ENCODE measurements at places on chromosomes 1 and 21.
A peak's percentile ranks its signal among the peaks of the same experiment; 100 is the strongest.

DNA sequence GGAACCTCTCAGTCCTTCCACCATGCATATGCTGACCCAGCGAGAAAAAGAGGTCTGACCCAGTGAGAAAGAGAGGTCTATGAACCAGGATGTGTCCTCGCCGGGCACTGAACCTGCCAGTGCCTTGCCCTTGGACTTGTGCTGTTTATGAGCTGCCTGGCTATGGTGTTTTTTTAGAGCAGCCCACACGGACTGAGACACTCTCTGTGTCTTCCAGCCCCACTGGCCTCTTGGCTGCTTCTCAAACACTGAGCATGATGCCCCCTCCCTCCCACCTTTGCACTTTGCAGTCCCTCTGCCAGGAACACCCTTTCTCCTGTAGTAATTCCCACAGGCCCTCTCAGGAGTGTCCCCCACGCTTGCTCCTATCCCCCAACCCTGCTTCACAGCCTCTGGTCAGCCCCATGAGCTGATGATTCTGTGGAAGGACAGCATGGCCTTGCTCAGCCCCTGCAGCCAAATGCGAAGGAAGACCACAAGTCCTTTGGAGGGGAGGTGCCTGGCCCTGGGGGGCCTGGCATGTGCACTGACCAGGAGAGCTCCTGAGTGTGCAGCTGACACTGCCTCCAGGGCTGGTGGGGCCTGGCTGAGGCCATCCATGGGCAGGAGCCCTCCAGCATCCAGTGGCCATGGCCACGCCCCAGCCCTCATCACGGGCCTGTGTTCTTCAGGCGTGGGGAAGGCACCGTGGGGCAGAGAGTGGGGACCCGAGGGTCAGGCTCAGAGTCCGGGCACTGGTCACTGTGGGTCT, 23.8 kb downstream of the WNT3A start:
- H3K4me3 ChIP-seq = no peak overlapping the region
- DNase-seq = no peak
- no peaks in the 10 kb centered on the region for H3K27me3 ChIP-seq
- H3K4me1 ChIP-seq = no peaks in the 10 kb centered on the region
- no peak overlapping the region for H3K27ac ChIP-seq

DNA sequence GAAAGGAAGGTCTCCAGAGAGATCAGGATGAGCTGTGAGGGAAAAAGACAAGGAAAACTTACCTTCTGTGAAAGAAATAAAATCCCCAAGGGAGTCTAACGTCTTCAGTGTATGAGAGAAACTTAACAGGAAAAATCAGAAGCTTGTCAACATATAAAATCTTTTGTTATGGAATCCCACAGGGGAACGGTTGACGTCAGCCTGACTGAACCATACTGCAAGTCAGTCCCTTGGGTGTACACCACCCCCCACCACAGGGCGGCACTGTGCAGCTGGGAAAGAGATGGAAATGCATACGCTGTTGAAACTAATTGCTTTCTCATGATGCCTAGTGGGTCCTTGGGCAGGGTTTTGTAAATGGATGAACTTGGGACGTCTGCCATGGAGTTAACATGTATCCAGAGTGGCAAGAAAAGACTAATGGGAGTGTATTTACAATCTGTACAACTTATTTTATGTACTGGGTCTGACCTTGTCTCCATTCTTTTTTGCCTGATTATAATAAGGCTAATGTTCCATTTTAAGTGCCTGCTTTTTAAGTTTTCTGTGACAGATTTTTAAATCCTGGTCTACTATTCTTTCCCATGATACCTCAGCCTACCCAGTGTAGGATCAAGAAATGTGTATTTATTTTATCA, 22.7 kb downstream of the UTP25 start:
- H3K36me3 ChIP-seq = peaks cover 30% of the 10 kb centered on the region
- peak overlapping the region; percentile 17 for H3K27ac ChIP-seq
- peak; percentile 96 for DNase-seq

- DNase-seq = no peak
- peaks cover 92% of the 10 kb centered on the region for H3K27me3 ChIP-seq
- H3K4me1 ChIP-seq = no peaks in the 10 kb centered on the region
These were observed 87.9 kb upstream of the SMYD2 start for GRCh38 chr1:214192825-214193643.

DNA sequence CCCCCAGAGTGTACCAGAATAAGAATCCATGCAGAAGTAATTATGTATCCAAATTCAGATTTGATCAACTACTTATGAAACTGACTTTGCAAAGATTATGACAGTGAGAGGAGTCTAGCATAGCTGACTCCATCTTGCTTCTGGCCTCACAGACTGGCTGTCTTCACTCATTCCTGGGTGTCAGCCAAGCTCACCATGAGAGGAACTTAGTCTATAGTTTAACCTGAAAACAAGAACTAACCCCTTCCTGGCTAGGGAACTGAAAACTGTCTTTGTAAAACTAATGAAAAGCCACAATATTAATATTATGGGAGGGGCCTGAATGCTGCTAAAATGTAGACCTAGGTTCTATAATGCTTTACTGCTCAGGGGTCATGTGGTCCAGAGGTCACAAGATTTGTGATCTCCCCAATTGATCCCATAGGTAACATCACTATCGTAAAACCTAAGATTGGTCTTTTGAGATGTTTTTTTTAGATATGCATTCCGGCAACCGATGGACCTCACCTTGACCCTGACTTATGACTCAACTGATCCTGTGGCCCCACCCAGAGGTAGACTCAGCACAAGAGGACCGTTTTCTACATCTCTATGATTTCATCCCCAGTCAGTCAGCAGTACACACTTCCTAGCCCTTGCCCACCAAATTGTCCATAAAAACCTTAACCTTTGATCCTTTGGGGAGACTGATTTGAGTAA, 55.2 kb downstream of the ATP1B1 start:
- H3K27ac ChIP-seq = no peak overlapping the region
- H3K4me1 ChIP-seq = no peaks in the 10 kb centered on the region
- no peaks in the 10 kb centered on the region for H3K27me3 ChIP-seq
- H3K4me3 ChIP-seq = no peak overlapping the region
- H3K36me3 ChIP-seq = no peaks in the 10 kb centered on the region

DNA sequence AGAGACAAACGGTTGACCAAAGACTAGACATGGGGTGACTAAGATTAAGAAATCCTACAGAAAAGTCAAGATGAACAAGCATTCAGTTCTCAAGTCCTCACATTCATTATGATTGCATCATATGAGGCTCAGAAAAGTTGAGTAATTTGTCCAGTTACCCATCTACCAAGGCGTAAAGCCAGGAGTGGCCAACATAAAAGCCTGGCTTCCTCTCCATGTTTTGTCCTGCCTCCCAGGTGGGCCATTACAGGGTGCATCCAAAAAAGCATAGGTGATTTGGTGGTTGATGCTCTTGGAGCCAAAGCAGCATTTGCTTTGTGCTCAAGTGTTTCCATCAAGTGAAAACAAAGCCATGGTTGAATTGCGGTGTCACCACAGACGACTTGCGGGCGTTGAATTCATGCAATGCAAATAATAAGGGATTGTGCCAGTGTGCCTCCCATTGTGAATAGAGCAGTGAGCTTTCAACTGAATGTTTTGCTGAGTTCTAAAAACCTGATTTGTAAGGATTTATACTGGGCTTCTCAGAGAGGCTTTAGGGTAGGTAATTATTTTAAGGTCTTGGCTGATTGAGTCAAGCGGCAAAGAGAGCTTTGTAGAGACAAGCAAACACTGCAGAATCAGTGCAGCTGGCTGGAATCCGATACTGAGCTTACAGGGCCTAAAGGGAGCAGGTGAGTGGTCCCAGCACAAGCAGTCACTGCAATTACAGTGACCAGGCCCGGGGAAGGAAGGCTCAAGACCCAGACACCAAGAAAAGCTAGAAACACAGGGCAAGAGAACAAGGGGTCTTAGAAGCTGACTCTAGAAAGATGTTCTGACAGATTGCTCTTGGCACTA, 54.1 kb downstream of the KCNJ15 start:
- no peak for DNase-seq
- H3K27me3 ChIP-seq = peaks cover 68% of the 10 kb centered on the region
- H3K4me1 ChIP-seq = no peaks in the 10 kb centered on the region
- H3K27ac ChIP-seq = no peak overlapping the region

DNA sequence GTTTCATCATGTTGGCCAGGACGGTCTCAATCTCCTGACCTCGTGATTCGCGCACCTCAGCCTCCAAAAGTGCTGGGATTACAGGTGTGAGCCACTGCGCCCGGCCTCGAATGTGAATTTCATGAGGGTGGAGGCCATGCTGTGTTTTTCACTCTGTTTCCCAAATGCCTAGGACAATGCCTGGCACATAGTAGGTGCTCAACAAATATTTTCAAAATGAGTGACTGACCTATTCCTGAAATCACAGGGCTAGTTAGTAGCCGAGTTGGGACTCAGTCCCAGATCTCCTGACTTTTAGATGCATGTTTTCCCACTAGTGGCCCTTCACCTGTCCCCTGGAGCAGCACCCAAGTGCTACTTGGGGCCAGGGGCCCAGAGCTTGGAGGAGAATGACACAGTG, 6.4 kb upstream of the GPR37L1 start:
- H3K27ac ChIP-seq = no peak overlapping the region
- no peaks in the 10 kb centered on the region for H3K4me1 ChIP-seq

GRCh38 chr1:158962983-158963382, 31.6 kb downstream of the PYHIN1 start:
- H3K27ac ChIP-seq = no peak overlapping the region
- no peaks in the 10 kb centered on the region for H3K4me1 ChIP-seq
- no peak overlapping the region for H3K4me3 ChIP-seq
- peaks cover 33% of the 10 kb centered on the region for H3K27me3 ChIP-seq
- DNase-seq = no peak
- no peaks in the 10 kb centered on the region for H3K36me3 ChIP-seq

DNA sequence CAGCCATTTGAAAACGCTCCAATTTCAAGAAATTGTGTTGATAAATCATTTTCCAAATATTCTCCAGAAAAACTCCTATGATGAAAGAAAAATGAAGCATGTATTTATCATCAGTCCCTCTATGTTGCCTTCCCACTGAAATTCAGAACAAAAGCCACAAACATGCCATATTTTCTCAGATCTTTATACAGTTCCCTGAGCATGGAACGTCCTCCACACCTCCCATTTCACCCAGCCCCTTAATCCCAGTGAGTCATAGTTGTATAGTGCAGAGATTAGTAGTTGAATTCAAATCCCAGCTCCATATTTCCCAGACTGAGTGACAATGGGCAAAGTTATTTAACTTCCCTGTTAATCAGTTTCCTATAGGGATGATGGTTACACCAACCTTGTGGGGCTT, 20.6 kb upstream of the NPL start:
- H3K4me1 ChIP-seq = no peaks in the 10 kb centered on the region
- no peaks in the 10 kb centered on the region for H3K27me3 ChIP-seq
- H3K27ac ChIP-seq = no peak overlapping the region
- H3K36me3 ChIP-seq = no peaks in the 10 kb centered on the region

DNA sequence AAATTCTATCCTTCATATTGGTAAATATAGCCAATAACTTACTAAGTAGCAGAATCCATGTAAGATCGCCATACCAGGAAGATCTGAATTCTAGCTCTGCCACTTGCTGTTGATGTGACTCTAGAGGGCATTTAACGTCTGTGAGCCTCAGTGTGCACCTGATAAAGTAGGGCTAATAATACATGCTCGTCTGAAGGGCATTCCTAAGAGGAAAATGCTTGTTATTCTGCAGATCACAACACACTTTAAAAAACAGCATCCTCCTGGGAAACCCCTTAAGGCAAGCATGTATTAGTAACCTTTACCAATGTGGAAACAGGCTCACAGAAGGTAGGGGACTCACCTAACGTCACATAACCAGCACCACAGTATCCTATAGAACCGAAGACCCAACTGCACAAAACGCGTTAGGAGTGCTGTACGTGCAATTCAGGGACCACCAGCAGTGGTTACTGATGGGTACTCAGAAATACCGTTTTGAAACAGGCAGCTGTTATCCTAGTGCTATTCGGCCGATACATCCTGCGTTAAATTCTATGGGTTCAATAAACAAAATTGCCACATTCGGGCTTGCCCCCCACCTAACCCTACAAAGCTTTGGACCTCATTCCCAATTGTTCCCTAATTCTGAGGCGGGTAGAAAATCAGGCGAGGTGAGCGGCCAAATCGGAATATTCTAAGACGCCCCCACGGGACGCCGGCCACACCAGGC, 758 bp downstream of the DEPDC1 start:
- no peaks in the 10 kb centered on the region for H3K27me3 ChIP-seq
- peak overlapping the region; percentile 67 for H3K4me3 ChIP-seq
- H3K27ac ChIP-seq = peak overlapping the region; percentile 91
- H3K36me3 ChIP-seq = peaks cover 32% of the 10 kb centered on the region

- no peaks in the 10 kb centered on the region for H3K36me3 ChIP-seq
- H3K27ac ChIP-seq = no peak overlapping the region
- no peak for DNase-seq
- no peaks in the 10 kb centered on the region for H3K4me1 ChIP-seq
- no peak overlapping the region for H3K4me3 ChIP-seq
These were observed 70.9 kb downstream of the PCP4 start for GRCh38 chr21:39938086-39938625.

DNA sequence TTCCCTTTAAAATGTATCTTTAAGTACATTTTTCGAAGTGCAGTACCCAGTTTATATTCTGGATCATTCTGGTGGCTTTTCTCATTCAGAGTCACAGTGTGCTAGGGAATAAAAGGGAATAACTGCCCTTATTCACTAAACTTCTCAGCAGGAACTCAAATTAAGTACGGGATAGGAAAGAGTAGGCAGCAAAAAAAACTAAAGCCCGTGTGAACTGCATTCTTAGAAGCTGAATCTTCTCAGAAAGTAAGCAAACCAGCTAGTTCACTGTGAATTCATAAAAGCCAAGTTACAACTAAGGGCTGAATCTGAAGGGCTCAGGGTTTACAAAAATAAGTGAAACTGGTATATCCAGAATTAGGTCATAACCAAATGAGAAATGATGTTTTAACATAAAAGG, 22.0 kb downstream of the PRPF38A start:
- H3K4me3 ChIP-seq = no peak overlapping the region
- peak overlapping the region; percentile 21 for H3K27ac ChIP-seq
- no peaks in the 10 kb centered on the region for H3K27me3 ChIP-seq
- DNase-seq = peak; percentile 62
- peaks cover 41% of the 10 kb centered on the region for H3K36me3 ChIP-seq
- H3K4me1 ChIP-seq = peaks cover 29% of the 10 kb centered on the region

GRCh38 chr1:20366463-20367115, 75.9 kb downstream of the VWA5B1 start:
- no peaks in the 10 kb centered on the region for H3K36me3 ChIP-seq
- H3K27ac ChIP-seq = no peak overlapping the region
- peaks cover 81% of the 10 kb centered on the region for H3K27me3 ChIP-seq
- peak overlapping the region; percentile 15 for H3K4me3 ChIP-seq
- DNase-seq = no peak
